Renal cortical epithelial cell (primary cell): ENCODE measurements at places on chromosomes 6 and 20. TPM values are rescaled to one million over a fixed set of nuclear protein-coding genes. Genes with fewer than 3 reads are reported as not detected.

The KHDC1L gene
- not detected in 2 replicates for total RNA-seq

The HDGFL1 gene
- not detected in 2 replicates for total RNA-seq

The RSPO4 gene
- total RNA-seq, result 0.05 TPM in 1 of 2 replicates, not detected in the other

The RPS21 gene
- total RNA-seq, result 170 and 654 TPM in 2 replicates

DNA sequence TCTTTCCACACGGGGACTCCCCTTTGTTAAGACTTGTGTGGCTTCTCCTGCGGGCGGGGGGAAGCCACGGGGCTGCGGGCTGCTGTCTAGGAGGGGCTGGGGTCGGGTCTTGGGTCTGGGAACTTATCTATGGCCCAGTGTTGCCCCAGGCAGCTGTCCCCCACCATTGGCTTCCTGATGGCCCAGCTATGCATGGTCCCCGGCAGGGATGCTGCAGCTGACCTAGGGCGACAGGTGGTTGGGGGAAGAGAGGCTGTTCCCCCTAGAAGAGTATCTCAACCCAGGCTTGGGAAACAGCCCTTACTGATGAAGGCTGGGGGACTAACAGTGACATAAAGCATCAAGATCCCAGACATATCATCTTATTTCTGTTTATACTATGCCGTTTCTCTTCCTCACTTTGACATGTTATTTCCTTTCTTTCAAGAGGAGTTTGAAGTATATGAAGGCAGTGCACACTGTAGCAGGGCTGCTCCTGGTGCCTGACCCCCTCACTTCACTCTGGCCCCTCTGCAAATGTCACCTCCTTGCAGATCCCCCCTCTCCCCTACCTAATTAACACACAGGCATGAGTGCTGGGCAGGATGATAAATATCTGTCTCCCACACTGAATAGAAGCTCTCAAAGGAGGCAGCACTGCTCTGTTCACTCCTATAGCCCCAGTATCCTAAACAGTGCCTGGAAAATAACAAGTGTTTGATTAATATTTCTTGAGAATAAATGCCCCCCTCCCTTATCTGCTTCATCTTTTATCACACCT lies 87.0 kb downstream of the HIVEP2 start:
- DNase-seq, result no peak

DNA sequence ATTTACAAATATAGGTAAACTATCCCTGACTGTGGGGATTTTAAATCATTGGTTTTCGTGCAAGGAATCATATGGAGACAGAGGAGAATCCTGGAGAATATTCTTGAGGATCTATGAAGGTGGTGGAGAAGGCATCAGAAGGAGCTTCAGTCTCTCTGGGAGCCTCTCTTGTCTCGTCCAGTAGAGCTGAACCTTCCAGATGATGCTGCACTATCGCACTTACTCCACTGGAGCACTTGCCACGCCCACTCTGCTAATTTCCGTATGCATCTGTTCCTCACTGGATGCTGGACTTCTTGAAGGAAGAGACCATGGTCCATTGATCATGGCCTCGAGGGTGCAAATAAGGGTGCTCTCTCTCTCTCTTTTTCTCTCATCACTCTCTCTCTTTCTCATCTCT lies 36.8 kb downstream of the C6orf118 start:
- no peak for DNase-seq

DNA sequence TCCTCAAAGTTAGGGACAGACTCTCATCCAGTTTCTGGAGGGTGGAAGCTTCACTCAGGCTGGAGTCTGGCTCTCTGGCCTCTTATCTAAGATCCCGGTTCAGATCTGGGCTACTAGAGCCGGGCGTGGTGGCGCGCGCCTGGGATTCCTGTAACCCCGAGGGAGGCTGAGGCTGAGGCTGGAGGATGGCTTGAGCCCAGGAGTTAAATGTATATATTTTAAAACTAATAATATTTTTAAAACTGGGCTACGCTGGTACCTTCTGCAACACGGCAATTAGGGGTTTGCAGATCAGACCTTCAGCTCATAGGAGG lies 710 bp upstream of the ZNF343 start:
- no peak for DNase-seq

- DNase-seq, result no peak
These were observed 25.2 kb upstream of the TLDC2 start for GRCh38 chr20:36850759-36851158.
